ENCODE measurements at places on chromosomes 5 and 9.

DNA sequence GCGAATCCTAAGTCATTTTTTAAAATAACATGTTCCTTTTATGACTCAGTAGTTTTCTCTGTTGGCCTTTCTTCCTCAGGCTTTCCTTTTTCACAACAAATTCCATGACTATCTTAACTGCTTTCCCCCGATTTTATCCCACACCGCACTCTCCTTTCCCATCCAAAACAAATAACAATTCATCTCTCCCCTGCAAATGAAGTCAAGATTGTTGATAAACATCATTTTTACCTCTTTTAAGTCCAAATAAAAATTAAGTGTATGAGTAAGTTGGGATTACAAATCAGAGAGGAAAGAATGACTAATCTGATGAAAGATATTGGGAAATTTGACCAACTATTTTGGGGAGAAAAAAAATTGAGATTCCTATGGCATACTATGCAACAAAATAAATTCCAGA lies 47.3 kb downstream of the SEC61B start:
- no peak for DNase-seq

DNA sequence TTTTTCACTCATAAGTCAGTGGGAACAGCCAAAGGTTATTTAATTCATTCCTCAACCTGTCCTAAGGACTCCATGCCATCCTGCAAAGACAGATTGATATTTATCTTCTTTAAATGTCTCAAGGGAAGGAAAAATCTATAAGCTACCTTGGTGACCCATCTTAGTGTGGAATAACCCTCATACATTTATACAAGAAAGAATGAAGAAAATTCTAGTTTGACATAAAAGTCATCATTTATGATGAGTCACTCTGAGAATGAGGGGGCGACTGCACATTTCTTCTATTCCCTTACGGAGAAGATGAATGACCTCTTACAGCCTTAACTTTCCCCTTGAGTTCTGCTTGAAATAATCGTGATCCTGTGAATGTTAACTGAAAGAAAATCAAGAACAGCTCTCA lies 26.8 kb upstream of the NUDT12 start:
- no peak for DNase-seq

- DNase-seq, result no peak
These were observed 177.5 kb downstream of the AOPEP start for GRCh38 chr9:94903961-94904421.

DNA sequence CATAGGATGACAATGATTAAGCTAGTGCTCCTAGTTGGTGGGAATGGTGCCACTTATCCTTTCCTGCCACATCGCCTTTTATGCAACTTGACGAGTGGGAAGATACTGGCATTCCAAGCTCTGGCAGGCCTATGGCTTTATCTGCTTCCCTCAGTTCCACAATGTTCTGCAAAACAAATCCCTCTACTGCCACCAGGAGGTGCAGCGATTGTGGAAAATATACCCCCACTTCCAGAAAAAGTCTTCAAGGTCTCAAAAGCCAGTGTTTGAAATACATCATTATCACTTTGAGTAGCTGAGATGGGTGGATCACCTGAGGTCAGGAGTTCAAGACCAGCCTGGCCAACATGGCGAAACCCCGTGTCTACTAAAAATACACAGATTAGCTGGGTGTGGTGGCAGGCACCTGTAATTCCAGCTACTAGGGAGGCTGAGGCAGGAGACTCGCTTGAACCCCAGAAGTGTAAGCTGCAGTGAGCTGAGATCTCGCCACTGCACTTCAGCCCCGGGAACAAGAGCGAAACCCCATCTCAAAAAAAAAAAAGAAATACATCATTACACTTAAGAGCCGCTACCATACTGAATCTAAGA lies 3.4 kb downstream of the CLINT1 start:
- no peak for DNase-seq
